IPS-NIHi11 (cell line): ENCODE measurements at places on chromosomes 13 and 19.

DNA sequence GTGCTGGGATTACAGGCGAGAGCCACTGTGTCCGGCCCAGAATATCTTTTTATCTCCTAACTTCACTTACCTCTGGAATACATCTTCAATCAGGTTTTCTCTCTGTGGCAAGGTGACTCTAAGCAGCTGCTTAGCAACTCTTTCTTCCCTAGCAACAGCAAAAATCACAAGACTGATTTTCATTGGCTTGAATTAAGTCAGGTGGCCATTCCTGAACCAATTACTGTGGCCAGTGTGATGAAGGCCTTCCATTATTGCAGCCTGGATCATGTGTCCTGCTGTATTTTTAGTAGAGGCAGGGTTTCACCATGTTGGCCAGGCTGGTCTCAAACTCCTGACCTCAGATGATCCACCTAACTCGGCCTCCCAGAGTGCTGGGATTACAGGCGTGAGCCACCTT lies 9.0 kb upstream of the LTBP4 start:
- peak; percentile 62 for DNase-seq

GRCh38 chr13:62176051-62176450 lies 760.4 kb upstream of the PCDH20 start:
- DNase-seq = no peak

DNA sequence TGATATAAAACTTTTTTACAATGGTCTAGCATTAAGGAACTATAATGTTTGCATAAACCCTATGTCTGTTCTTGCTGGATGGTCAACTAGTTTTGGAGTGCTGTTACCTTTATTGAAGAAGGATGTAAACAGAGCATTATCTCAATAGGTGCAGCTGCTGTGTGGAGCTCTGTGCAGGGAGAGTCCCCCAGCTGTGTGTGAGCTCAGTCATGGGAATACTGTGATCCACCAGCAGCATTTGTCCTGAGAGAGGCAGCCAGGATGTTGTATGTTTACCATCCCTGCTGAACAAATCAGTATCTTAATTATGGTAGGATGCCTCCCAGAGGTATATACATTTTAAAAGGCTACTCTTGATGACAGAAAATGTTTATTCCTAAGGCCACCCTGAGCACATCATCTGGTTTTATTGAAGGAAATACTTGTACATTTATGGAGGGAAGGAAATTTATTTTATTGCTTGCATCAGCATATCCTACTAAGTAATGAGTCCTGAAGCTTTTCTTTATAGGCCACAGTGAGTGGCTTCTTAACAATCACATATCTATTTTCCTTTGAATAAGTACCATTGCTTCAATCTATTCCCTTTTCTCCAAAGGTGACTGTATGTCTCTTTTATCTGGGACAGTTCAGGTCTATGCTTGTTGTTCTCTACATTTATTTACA lies 11.7 kb downstream of the RAP2A start:
- DNase-seq = no peak

GRCh38 chr19:55452749-55453346 lies 8.6 kb downstream of the ISOC2 start:
- DNase-seq = peak; percentile 92

DNA sequence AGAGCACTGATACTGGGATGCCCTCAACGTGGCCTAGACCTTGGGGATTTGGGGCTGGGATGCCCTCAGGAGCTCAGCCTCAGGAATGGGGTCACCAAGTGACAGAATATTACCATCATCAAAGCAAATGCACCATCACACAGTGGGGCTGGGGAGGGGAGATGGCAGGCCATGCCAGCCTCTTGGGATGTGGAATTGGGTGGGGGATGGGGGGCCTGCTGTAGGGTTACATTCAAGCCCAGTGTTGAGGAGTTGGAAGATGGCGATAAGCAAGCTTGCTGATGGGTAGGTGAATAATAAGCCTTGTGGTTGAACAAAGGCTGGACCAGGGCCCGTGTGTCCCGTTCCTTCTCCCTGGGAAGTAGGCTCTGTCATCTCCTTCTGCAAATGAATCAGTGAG lies 69.1 kb upstream of the GPR12 start:
- no peak for DNase-seq

DNA sequence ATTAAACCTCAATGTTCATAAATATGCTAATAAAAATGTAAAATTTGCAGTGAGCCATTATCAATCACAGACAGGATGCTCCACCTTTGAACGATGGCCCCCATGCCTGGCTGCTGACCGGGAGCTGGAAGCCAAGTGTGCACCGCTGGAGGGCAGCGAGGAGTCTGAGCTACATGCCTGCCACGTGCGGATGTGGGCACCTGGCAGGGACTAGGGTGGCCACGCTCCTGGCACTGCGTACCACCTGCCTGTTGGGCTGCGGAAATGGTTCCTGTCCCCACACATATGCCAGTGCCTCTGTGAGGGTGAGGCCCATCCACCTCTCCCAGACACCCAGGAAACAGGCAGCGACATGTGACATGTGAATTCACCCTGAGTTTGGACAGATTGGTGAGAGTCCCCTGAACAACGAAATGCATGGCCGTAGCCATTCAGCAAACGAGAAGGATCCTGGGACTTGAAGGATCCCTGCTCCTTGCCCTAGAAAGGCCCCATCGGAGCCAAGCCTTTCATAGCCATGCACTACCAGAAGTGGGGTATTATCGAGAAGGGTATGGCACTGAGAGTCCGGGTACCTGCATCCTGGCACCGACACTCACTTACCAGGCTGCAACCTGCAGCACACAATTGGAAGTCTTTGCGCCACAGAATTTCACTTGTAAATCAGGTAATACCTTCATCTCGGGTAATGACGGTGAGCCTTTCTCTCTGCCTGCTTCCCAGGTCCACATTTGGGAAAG lies 35.8 kb downstream of the TSHZ3 start:
- no peak for DNase-seq

GRCh38 chr13:95044452-95045205 lies 256.6 kb downstream of the ABCC4 start:
- DNase-seq = no peak

DNA sequence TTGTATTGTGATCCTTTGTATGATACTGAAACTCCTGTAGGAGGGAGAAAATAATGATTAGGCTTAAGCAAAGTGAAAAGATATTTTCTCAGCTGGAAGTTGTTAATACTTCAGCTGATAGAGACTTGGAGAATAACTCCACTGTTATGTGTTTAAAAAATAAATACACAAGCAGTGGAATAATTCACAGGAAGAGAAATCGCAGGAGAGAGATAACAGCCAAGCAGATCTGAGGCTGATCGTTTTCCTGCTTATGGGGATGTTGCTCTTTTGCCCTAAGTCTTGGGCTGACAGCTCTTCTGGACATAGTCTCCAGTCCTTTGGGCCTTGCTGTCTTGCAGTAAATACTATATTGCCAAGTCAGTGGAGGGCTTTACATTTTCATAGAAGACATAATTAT lies 93.3 kb downstream of the OLFM4 start:
- no peak for DNase-seq

DNA sequence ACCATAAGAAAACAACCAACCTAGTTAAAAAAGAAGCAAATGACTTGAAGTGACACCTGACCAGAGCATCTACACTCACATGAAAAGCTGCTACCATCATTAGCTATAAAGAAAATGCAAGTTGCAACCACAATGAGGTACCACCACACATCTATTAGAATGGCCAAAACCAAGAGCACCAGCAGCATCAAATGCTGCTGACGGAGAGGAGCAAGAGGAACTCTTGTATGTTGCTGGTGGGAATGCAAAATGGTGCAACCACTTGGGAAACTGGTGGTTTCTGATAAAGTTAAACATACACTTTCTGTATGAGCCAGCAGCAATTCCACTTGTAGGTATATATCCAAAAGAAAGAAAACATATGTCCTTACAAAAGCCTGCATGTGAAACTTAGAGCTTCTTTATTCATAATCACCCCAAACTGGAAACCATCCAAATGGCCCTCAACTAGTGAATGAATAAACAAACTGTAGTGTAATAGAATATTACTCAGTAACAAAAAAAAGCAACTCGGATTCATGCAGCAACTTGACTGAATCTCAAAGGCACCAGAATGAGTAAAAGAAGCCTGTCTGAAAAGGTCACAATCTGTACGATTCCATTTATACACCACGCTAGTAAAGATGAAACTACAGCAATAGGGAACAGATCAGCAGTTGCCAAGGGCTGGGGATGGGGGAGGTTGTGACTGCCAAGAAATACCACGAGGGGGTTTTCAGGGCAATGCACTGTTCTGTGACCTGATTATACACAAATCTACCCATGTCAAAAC lies 60.9 kb upstream of the RANBP3 start:
- DNase-seq = no peak

DNA sequence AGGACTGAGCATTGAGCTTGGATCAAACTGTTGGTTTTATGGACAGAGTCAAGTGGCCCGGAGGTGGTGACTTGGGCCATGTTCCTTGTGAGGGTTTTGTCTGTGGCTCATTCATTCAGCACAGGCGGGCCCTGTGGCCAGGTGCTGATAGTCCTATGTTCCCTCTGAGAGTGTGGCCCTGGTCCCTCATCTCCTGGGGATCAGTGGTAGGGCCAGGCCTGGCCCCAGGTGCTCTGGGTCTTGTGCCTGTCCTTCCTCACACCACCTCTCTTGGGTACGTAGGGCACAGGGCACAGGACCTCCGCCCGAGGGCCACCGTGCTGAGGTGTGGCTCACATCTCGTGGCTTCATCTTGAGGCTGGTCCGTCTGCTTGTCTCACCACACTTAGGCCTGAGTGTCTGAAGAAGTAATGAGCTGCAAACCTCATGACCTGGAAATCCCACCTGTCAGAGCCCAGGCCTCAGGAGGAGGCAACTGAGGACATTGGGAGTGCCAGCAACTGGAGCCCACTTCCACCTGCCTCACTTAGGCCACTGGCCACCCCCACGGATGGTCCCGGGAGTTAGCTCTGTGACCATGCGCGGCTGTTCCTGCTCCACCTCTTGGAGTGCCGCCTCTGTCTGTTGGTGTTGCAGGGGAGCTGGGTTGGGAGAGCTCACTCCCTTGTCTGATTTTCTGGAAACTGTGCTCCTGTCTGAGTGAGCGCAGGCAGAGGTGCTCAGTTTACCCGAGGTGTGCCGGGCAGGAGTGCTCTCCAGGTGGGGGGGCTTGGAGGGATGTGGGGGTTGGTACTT lies 53.4 kb downstream of the KDM4B start:
- DNase-seq = no peak

DNA sequence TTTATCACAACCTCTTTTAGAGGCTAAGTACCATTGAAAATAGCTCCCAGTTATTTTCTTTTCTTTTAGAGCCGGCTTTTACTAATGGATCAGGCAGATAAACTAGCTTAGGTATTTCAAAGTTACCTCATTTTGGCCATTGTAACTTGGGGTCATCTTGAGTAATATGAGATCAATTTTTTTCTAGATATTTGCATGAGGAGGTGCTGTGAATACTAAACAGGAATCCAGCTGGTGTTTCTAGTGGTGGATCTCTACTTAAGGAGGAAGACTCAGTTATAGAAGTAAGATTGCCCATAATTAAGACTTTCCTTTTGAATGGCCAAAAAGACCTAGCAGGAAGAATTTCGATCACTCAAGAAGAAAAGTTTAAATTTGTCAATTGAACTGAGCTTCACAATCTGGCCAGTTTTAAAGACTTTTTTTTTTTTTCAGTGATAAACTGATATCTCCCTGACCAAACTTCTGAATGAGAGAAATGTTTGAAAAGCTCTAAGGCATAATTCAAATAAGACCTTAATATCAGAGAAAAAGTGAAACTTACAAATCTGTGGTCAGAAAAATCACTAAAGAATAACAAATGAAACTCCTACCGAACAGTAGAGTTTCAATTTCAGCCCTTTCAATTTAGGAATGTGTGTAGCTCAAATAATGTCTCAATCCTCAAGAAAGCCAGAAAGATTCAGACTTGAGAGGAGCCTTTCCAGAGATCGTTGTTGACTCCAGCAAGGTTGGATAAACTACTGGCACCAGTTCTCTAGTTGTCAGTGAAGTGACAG lies 11.6 kb upstream of the NAA16 start:
- no peak for DNase-seq

- DNase-seq = no peak
These were observed 23.6 kb downstream of the PNPLA6 start for GRCh38 chr19:7559102-7559501.

DNA sequence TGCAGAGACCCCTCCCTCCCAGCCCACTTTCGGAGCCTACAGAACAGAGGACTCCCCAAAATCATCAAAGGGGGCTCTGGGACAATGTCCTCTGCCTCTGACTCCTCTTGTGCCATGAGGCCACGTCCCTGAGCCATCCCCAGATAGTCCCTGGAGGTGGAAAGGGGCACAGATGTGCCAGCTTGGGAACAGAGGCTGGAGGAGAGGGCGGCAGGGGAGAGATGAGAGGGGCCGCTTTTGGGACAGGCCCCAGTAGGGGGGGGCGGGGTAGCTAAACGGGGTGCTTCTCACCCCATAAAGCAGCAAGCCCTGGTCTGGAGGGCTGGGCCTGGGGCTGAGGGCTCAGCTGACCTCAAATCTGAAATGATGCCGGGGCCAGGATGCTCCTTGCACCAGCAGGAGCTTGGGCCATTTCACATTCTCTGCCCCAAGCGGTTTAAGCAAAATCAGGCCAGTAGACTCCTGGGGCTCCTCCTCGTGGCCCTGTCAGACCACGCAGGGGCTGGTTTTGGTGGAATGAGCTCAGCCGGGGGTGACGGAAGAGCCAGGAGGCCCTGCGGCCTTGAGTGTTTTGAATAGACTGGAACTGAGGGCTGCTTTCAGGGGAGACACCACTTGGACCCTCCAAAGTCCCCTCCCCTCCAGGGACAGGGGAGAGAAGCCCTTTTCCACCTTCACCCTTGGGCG lies 27.1 kb downstream of the ONECUT3 start:
- DNase-seq = no peak

GRCh38 chr13:42947925-42948324 lies 44.1 kb downstream of the EPSTI1 start:
- no peak for DNase-seq

GRCh38 chr13:51052581-51052980 lies 58.5 kb downstream of the C13orf42 start:
- no peak for DNase-seq

DNA sequence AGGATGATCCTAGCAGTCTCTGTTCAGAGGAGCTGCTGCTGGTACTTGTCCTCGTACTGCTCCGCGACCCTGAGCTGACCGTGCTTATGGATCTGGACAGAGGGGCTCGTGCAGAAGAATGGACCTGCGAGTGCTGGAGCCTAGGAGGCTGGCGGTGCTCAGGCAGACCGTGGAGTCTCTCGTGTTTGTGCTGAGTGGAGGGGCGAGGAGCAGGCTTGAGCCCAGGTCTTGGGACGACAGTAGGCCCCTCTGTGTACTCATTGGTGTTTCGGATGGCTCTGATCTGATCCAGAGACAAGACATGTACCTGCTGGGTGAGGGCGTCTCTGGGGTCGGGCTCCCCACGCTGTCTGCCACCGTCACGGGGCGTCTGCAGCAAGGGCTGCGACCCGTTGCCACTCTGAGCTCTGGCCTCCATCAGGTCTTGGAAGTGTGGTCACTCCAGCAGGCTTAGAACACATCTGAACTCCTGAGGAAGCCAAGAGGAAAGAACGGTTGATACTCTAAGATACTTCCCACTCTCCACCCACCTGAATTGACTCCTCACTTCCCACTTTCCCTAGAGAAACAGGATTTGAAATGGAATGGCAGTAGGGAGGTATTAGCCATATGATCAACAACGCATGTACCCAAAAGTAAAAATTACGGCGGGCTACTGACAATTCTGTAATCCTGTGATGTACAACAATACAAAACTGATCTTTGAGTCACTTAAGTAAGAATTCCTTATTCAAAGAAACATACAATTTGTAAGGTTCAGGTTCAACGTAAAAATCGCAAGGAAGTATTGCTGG lies 3.4 kb downstream of the SPRY2 start:
- DNase-seq = no peak
